Transverse colon (tissue), 4 donors: ENCODE measurements at places on chromosomes 1 and 21. TPM values are rescaled to one million over a fixed set of nuclear protein-coding genes. Genes with fewer than 3 reads are reported as not detected.

The PEAR1 gene
- total RNA-seq: 5.6 TPM

The DNAH14 gene
- 12.8 TPM for total RNA-seq

The PLA2G2F gene
- total RNA-seq: not detected

GRCh38 chr21:14737922-14738321 lies 191.8 kb upstream of the SAMSN1 start:
- H3K27ac ChIP-seq: no peak overlapping the region
- H3K27me3 ChIP-seq: no peaks in the 10 kb centered on the region
- no peaks in the 10 kb centered on the region for H3K36me3 ChIP-seq
- no peaks in the 10 kb centered on the region for H3K4me1 ChIP-seq

DNA sequence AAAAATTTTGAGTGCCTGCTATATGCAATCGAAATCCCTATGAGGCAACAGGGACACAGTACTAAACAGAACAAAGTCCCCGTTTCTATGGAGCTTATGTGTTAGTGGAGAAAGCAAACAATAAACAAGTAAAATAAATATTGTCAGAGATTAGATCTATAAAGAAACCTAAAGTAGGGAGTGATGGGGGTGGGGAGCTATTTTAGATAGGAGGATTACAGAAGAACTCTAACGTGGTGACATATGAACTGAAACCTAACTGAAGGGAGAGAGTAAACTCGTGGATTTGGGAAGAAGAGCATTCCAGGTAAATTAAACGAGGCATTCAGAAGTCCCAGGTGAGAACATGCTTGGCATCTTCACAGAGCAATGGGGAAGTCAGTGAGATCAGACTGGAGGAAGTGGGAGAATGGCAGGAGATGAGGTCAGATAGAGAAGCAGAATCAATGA lies 154.5 kb downstream of the DENND1B start:
- no peak overlapping the region for H3K4me3 ChIP-seq
- DNase-seq: no peak
- H3K27ac ChIP-seq: no peak overlapping the region
- no peaks in the 10 kb centered on the region for H3K27me3 ChIP-seq

DNA sequence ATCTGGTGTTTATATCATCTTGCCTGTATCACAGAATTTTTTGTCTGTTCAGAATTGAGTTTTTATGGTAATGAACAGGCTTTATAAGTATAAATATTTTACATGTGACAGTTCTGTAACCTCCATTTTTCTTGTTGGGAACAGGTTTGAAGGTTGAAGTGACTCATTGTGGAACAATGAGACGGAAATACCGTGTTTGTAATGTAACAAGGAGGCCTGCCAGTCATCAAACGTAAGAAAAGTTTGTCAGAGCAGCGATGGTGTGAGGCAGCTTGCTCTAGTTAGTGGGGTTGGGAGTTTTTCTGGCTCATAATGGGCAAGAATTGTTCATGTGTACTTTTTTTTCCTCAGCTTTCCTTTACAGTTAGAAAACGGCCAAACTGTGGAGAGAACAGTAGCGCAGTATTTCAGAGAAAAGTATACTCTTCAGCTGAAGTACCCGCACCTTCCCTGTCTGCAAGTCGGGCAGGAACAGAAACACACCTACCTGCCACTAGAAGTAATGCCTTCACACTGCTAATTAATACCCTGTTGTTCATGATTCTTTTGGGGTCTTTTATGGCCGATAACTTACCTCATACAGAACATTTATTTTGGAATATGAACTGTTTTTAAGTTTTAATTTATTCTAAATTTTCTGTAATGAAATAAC lies 75.2 kb upstream of the TEKT2 start:
- no peaks in the 10 kb centered on the region for H3K36me3 ChIP-seq
- H3K27me3 ChIP-seq: no peaks in the 10 kb centered on the region
- H3K4me3 ChIP-seq: no peak overlapping the region
- no peaks in the 10 kb centered on the region for H3K4me1 ChIP-seq
- H3K27ac ChIP-seq: no peak overlapping the region
- DNase-seq: no peak

GRCh38 chr1:116353155-116353554 lies 19.9 kb upstream of the ATP1A1 start:
- H3K4me1 ChIP-seq: no peaks in the 10 kb centered on the region
- H3K27me3 ChIP-seq: no peaks in the 10 kb centered on the region
- no peak overlapping the region for H3K4me3 ChIP-seq
- no peaks in the 10 kb centered on the region for H3K36me3 ChIP-seq

DNA sequence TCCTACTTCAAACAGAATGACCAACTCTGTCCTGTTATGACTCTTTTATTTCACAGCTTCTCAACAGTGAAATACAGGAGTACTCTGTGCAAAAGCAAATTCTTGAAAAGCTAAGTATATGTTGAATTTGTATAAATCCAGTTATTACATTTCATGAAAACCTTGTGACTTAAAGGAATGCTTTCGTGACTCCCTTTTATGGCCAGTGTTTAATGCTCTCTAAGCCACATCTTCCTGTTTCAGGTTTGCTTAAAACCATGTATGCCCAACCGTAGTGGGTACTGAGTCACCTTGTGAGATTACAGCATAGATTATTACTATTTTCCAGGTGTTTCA lies 40.2 kb upstream of the KIF1B start:
- H3K4me1 ChIP-seq: no peaks in the 10 kb centered on the region
- no peaks in the 10 kb centered on the region for H3K27me3 ChIP-seq
- DNase-seq: no peak
- H3K27ac ChIP-seq: no peak overlapping the region

- H3K36me3 ChIP-seq: no peaks in the 10 kb centered on the region
- H3K27me3 ChIP-seq: no peaks in the 10 kb centered on the region
- no peak overlapping the region for H3K4me3 ChIP-seq
- no peak overlapping the region for H3K27ac ChIP-seq
- no peak for DNase-seq
These were observed 142.4 kb downstream of the ZP4 start for GRCh38 chr1:237748171-237748960.

GRCh38 chr1:156281693-156282478 lies 739 bp downstream of the SMG5 start:
- H3K4me3 ChIP-seq: peak overlapping the region; percentile 79
- H3K4me1 ChIP-seq: peaks cover 39% of the 10 kb centered on the region

DNA sequence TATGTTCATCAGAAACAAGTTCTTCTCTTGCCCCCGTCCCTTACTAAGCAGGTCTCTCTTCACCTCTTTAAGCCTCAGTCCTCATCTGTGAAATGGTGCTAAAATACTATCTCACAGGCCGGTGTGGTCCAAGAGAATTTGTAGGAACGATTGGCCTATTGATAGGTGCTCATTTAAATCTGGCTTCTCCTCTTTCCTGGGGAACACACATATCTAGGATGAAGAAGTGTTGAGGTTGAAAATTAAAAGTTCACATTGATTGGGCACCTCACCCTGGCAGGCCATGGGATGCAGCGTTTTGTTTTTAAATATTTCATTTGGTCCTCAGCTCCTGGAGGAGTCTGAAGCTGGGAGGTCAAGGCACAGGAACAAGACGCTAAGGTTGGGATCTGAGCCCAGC lies 8.9 kb upstream of the TAS1R2 start:
- H3K36me3 ChIP-seq: no peaks in the 10 kb centered on the region
- peaks cover 6% of the 10 kb centered on the region for H3K27me3 ChIP-seq

DNA sequence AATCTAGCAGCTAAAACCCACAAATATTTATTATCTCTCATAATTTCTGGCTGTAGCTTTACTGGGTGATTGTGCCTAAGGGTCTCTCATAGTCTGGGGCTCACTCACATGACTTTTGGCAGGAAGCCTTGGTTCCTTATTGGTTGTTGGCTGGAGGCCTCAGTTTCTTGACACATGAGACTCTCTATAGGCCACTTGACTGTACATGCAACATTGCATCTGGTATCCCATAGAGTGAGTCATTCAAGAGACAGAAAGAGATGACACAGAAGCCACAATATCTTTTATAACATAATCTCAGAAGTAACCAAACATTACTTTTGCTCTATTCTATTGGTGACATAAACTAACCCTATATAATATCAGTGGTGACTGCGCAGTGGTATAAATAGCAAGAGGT lies 128.5 kb upstream of the HNRNPU start:
- H3K27me3 ChIP-seq: no peaks in the 10 kb centered on the region
- no peak overlapping the region for H3K4me3 ChIP-seq
- H3K4me1 ChIP-seq: no peaks in the 10 kb centered on the region
- no peak overlapping the region for H3K27ac ChIP-seq
- no peak for DNase-seq

- H3K4me1 ChIP-seq: no peaks in the 10 kb centered on the region
- H3K27me3 ChIP-seq: no peaks in the 10 kb centered on the region
- no peak overlapping the region for H3K4me3 ChIP-seq
- H3K27ac ChIP-seq: no peak overlapping the region
- no peaks in the 10 kb centered on the region for H3K36me3 ChIP-seq
These were observed 477.2 kb upstream of the CAMK1G start for GRCh38 chr1:209106237-209106741.

- no peak overlapping the region for H3K27ac ChIP-seq
- H3K27me3 ChIP-seq: no peaks in the 10 kb centered on the region
- H3K4me3 ChIP-seq: no peak overlapping the region
These were observed 144.1 kb downstream of the POU2F1 start for GRCh38 chr1:167364826-167365225.

GRCh38 chr1:69148731-69149130 lies 419.0 kb upstream of the LRRC7 start:
- H3K4me3 ChIP-seq: no peak overlapping the region
- H3K27me3 ChIP-seq: no peaks in the 10 kb centered on the region
- H3K36me3 ChIP-seq: no peaks in the 10 kb centered on the region
- no peaks in the 10 kb centered on the region for H3K4me1 ChIP-seq
- no peak overlapping the region for H3K27ac ChIP-seq
- DNase-seq: no peak
